NCI-H1694 treated with DMSO at 0.1 percent for 48 hours (cell line): ENCODE measurements at places on chromosomes 12 and 14.
A peak's percentile ranks its signal among the peaks of the same experiment; 100 is the strongest.

DNA sequence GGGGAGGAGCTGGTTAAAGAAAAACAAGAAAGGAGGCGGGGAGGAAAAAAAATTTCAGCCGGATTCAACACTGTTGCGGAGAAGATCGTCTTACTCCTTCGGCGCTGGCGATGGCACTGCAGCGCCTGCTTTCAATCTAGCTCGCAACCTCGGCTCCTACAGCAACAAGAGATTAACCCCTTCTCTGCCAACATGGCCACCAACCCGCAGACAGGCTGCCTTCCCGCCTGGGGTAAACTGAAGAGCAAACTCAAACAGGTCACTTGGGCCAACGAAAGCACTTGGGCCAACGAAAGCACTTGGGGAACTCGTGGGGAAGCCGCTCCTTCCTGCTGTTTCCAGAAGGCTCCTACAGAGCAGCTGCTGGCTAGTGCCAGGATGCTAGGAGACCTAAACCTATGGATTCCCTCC lies 73.7 kb downstream of the CIT start:
- DNase-seq: no peak

DNA sequence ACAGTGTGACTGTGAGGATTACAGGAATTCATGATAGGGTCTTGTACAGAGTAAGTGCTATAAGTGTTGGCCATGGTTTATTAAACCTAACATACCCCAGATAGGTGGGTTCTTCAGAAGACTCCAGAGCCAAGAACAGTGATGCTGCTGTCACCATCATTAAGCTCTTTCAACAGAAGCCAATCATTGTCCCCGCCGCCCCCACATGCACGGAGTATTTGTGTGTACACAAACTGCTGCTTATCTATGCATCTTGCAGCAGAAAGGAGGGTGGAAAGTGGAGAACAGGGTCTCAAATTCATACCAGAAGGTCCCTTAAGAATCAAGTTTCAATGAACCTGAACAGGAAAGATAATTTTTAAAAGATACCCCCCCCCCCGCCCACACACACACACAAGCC lies 51.2 kb downstream of the TMCC3 start:
- no peak for DNase-seq

DNA sequence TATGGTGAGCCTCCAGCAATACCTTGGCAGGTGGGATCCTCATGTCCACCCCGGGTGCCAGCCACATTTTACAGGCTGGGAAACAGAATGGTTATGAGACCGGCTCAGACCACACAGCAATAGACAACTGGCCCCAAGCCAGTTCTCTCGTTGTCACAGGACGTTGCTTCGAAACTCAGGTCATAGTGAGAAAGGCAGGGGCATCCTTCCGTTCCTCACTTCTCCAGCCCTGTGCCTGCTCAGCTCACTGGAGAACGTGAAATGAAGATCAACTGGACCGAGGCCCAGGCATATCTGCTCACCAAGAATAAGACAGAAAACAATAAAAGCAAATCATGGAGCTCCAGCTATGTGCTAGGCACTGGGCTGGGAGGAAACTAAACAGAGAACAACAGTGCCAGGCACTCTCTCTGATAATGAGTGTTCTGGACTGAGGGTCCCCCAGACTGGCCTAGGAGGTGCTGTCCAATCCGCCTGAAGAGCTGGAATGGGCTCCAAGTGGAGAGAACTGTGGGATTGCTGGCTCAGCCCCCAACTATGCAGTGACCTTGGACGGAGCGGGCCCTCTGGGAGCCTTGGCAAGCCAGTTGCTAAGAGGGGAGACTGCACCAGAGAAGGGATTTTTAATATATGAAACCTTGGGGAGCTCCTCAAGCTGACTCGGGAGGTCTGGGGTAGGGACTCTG lies 18.8 kb upstream of the FAIM2 start:
- DNase-seq: no peak

- DNase-seq: no peak
Observed at GRCh38 chr14:102655137-102655536, 62.7 kb downstream of the RCOR1 start.

GRCh38 chr12:107856096-107856495 lies 81.6 kb downstream of the ASCL4 start:
- no peak for DNase-seq

DNA sequence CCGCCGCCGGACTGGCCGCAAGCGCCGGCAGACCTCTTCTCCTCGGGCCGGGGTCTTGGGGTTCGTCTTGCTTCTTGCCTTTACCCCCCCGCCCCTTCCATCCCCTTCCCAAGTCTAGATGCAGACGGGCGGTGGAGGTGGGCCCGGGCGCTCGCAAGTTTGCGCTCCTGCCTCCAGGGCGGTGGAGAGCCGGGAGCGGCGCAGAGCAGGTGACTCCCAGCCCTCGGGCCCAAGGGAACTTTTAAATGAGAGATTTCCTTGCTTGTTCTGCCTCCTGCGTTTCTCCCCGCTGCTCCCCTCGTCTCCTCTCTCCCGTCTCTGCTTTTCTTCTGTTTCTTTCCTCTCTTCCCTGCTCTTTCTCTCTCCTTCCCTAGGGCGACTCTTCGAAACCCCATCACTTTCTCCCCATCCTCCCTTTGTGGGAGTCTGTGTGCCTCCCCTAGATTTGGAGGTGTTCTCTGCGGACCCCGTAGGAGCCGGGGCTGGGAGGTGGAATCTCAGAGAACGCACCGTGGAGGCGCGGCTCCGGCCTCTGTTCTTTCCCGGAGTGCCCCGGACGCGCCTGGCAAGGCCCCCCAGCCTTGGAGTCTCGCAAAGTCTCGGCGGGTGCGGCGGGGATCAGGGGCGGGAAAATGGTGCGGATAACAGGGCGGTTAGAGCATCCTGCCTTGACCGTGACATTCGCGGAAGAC lies 114.7 kb upstream of the MYL2 start:
- peak; percentile 11 for DNase-seq

DNA sequence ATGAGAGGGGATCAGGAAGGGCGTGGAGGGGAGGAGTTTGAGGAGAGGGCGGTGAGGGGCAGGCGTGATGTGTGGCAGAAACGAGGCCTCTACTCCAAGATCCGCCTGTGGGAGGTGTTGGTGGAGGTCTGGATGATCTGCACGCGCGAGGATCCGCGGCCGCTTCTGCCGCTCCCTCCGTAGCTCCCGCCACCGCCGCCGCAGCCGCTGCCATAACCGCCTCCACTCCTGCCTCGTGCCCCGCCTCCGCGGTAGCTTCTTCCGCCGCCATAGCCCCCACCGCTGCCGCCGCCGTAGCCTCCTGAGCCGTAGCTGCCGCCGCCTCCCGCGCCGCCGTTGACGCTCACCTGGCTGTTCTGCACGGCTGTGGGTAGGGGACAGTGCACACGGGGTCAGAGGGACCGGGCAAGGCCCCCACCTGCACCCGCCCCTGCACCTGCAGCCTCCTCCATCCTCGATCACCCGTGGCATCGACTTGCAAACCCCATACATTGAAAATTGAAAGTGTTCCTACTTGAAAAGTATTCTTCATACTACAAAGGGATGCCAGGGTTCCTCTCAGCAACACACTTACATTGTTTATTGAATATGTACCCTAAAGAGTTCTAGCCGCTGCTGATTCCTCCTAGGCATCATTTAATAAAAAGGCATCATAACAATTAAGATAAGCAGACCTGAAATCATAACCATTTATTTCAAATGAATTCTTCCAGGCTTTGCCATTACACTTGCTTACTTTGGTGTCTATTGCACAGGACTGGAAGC lies 11.1 kb upstream of the KRT1 start:
- DNase-seq: no peak
